ENCODE measurements at places on chromosomes 7 and 10.

GRCh38 chr7:98713165-98713810, 96.2 kb downstream of the NPTX2 start:
- no peak for DNase-seq

DNA sequence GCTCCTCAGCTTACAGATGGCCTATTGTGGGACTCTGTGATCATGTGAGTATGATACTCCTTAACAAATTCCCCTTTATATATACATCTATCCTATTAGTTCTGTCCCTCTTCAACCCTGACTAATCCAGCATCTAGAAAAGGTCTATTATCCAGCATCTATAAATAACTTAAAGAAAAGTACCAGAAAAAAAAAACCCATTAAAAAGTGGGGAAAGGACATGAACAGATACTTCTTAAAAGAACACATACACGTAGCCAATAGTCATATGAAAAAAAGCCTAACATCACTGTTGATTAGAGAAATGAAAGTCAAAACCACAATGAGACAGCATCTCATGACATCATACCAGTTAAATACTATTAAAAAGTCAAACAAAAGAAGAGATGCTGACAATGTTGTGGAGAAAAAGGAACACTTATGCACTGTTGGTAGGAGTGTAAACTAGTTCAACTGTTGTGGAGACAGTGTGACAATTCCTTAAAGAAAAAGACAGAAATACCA, 549.5 kb upstream of the GRM3 start:
- DNase-seq: no peak

DNA sequence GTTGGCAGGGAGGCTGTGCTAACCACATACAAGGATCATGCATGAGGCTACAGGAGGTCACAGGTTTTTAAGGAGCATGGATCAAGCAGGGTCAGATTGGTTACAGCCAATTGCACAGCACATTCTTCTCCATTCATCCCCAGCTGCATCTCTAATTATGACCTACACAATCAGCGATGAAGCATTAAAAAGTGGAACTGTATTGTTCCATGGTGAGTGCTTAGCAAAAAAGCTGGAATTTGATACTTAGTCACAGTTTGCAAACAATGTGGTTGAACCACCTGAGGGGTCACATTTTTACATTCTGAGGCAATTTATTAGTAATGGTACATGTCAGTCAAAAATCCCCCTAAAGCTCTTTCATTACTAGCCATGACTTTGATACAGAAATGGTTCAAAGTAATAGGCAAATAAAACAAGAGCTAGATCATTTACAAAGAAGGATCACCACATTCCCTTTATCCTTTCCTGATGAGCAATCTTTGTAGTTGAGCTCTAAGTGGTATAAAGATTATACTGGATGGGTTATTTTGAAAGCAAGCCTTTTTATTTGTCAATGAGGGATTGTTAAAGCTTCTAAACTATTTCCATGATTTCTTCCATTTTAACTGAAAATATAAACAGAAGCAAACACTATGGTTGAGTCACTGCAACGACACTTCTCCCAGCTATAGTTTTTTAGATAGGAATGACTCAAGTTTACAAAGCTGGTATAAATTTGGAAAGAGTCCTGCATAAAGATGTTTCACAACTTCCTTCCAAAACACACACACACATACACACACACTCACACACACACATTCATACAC, 217.8 kb upstream of the SEMA3A start:
- DNase-seq: no peak

GRCh38 chr7:90816511-90817142, 220.5 kb downstream of the CDK14 start:
- DNase-seq: no peak
